Stimulated activated CD8-positive, alpha-beta memory T cell treated with anti-CD3 and anti-CD28 coated beads, Interleukin-7, amount 100 ng/mL, for 1 hour (primary cell): ENCODE measurements at places on chromosomes 3 and 15.

- DNase-seq: no peak
Measured at GRCh38 chr15:62951481-62951880, 91.1 kb upstream of the TPM1 start.

DNA sequence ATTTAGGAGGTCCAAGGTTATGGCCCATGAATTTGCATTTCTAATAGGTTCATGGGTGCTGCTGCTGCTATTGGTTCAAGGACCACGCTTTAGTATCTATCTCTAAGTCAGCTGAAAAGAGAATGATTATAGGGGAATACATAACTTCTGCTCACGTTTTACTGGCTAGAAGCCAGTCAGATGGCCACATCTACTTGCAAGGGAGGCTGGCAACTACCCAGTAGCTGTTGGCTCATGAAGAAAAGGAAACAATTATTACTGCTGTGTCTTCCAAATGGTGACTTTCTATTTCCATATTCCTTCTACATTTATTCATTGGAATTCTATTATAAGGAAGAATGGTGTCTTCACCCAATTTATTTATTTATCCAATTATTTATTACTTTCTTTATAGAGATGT lies 54.2 kb downstream of the SLC25A36 start:
- DNase-seq: no peak

DNA sequence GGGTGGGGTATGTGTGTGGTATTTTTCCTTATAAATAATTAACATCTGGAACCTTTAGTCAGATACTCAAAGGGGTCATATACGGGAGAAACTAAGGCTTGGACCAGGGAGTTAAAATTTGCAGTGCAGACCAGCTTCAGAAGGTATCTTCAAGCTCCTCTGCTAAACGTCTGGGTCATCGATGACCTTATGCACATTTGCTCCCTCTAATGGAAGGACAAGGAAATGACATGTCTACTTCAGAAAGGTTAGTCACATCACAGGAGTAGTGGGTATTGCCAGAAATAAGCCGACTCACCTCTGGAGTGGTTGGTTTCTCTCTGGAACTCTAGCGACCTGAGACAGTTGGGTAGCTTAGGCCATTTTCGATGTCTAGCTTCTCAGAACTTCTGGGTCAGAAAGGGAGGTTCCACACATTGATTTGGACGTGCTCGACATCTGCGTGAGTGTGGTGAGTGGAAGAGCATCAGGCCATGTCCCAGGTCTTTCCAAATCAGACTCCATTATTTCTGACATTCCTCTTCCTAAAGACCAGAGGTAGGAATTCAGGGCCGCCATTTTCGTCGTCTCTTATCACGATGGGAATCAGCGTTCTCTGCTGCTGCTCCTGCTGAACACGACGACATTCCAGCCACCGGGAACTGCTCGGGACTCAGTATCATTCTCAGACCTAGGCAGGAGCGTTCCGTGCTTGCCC lies 31.8 kb upstream of the RASA2 start:
- DNase-seq: no peak

- no peak for DNase-seq
Measured at GRCh38 chr3:195856410-195857084, 44.8 kb upstream of the MUC4 start.

DNA sequence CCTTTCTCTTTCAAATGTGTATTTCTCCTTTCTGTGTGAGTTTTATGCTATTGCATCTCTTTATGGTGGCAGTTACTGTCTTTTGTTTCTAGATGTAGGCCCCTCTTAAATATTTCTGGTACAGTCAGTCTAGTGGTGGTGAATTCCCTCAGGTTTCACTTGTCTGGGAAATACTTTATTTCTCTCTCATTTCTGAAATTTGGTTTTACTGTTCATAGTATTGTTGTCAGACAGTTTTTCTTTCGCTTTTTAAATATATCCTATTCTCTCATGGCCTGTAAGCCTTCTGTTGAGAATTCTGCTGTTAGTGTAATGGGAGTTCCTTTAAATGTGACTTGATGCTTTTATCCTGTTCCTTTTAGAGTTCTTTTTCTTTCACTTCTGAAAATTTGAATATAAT lies 874.0 kb downstream of the PLOD2 start:
- no peak for DNase-seq
